ENCODE measurements at places on chromosomes 6 and 20.
A peak's percentile ranks its signal among the peaks of the same experiment; 100 is the strongest.

DNA sequence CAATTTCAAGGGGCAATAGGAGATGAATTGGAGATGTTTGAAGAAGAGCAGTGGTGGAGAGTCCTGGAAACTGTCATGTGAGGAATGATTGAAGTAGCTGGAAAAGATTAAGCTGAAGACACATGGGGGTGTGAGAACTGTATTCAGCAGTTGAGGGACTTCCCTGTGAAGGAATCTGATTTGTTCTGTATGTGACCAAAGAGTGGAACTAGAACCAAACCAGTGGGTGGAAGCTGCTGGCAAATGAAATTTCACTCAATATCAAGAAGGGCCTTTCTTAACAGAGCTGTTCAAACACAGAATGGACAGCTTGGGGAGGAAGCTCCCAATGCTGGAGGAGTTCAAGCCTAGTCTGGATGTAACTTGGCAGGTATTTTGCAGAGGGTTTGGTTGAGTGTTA lies 21.3 kb downstream of the SEC23B start:
- no peak for DNase-seq

GRCh38 chr6:3806169-3806922 lies 42.8 kb upstream of the FAM50B start:
- no peak for DNase-seq

DNA sequence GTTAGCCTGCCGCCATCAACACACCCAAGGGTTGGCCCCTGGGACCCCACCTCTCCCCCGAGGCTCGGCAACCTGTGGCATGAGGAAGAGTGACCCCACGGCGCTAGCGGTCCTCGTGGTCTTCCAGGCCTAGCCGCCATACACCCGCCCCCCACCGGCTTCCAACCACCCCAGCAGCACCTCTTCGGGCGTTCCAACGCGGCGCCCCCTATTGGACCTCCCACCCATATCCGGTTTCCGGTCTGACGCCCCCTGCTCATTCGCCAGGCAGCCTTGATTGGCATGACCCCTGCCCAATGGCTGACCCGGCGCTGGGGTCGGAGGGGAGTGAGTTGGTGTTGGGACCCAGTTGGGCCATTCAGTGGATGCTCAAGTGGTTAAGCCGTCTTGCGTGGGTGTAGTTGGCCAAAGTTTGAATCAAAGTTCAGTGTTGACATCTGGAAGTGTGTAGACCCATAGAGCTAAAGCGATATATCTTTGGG lies at the start of gene GNAS-AS1:
Gene GNAS-AS1, minus strand, starts transcription at position 210 of the 482 bp plus-strand sequence.
- DNase-seq: peak; percentile 92

- DNase-seq: no peak
Measured at GRCh38 chr6:140592877-140593276, 1218.4 kb upstream of the CITED2 start.

DNA sequence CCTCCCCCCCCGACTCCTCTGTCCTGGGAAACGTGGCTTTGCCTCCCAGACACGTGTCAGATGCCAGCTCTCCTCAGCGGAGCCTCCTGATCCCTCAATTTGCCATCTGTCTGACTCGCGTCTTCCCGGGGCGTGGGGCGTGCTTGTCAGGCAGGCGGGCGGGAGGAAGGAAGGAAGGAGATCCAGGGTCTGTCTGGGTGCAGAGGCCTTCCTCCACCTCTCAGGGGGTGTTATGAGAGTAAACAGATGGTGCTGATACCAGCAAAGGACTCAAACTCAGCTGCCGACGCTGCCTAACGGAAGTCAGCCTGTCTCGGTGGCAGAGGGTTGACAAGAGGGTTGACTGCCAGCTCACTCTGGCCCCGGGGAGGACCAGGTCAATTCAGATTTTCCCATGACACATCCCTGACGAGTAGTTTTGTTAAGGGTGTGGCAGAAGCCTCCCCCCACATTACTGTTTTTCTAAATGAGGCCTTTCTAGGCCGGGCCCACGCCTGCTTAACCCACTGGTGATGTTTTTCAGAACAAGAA lies 17.0 kb downstream of the UQCC2 start:
- DNase-seq: peak; percentile 90

GRCh38 chr6:12110523-12111362 lies 98.6 kb downstream of the HIVEP1 start:
- DNase-seq: no peak

DNA sequence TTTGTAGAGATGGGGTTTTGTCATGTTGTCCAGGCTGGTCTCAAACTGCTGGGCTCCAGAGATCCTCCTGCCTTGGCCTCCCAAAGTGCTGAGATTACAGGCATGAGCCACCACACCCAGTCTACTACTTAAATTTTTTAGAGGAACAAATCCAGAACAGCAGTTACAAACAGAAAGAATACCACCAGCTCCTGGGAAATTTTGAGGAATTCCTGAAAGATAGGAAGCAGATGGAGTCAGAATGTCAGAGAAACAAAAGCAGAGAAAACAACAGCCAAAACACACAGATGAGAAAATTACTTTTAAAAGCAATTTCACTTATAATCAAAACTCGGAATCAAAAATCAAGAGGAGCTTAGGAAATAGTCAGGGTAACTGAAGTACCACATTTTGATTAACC lies 543.3 kb upstream of the MARCKS start:
- no peak for DNase-seq

- peak; percentile 13 for DNase-seq
Measured at GRCh38 chr6:68572525-68572924, 62.6 kb upstream of the ADGRB3 start.

DNA sequence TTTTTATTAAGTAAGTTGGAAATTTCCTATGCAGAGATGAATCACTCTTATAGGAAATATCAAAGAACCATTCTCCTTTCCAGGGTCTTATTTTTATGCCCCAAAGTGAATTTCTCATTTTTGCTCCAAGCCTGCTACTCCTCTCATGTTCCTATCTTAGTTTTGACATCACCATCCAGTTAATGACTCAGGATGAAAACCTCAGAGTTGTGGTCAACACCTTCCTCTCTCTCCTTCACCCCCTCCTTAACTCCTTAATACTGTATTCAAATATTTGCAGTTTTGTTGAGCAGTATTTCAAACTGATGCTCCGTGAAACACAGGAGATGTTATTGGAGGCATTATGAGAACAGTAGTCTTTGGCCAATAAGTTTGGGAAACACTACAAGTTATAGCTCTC lies 64.1 kb downstream of the NRN1 start:
- peak; percentile 54 for DNase-seq

GRCh38 chr20:47927385-47927851 lies 142.1 kb upstream of the SULF2 start:
- DNase-seq: peak; percentile 71

- DNase-seq: no peak
Measured at GRCh38 chr6:20332441-20333006, 69.2 kb upstream of the E2F3 start.

- DNase-seq: peak; percentile 24
Measured at GRCh38 chr6:118284736-118285360, 263.2 kb upstream of the PLN start.

DNA sequence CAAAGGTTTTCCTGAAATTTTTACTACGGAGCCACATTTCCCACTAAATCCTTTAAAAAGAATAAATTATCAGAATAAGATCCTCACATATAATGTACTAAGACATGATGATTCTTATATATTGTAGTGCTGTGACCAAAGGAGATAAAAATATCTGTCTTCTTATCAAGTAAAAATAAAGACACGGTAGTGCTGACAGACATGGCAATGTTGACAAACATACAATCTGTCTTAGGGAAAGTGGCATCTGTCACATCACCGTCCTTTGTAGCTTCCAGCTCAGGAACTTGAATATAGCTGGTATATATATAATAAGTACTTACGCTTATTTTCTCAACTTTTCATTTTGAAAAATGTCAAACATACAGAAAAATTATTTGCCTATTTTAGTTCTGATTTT lies 66.8 kb downstream of the NUDT3 start:
- no peak for DNase-seq

- DNase-seq: no peak
Measured at GRCh38 chr6:158229823-158230222, 61.7 kb downstream of the GTF2H5 start.

DNA sequence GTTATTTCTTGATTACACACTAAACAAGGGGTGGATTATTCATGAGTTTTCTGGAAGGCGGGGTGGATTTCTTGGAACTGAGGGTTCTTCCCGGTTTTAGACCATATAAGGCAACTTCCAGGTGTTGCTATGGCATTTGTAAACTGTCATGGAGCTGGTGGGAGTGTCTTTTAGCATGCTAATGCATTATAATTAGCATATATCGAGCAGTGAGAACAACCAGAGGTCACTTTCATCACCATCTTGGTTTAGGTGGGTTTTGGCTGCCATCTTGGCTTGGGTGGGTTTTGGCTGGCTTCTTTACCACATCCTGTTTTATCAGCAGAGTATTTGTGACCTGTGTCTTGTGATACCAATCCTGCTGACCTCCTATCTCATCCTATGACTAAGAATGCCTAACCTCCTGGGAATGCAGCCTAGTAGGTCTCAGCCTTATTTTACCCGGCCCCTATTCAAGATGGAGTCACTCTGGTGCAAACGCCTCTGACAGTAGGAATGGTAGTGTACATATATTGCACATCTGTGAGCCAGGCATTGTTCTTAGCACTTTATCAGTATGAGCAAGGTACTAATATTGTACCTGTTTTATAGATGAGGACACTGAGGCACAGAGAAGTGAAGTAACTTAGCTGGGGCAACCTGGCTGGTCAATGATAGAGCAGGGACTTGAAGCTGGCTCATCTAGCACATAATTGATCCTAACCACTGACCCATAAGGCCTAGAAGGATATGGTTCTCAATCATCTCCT lies 203.7 kb downstream of the NFATC2 start:
- DNase-seq: peak; percentile 77

DNA sequence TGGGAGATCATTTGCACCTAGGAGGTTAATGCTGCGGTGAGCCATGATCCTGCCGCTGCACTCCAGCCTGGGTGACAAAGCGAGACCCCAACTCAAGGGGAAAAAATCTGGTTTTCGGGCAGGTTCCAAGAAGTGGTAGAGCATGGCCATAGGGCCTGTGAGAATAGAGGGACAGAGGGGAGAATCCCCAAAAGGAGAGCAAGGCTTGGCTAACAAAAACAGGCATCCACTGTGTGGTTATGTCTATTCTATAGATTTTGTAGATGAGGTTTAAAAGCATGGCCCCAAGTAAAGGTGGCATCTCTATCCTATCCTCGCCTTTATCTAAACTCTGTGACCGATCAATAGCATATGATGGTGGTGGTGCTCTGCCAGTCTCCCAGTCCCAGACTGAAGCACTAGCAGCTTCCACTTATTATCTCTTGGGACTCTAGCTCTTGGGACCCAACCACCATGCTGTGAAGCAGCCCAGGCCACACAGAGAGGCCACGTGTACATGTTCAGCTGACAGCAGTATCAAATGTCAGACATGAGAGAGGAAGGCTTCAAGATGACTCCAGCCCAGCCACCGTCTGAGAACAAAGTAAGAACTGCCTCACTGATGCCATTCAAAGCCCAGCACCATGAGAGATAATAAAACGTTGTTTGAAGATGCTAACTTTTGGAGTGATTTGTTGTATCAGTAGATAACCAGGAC lies 27.7 kb downstream of the EIF2S2 start:
- no peak for DNase-seq

DNA sequence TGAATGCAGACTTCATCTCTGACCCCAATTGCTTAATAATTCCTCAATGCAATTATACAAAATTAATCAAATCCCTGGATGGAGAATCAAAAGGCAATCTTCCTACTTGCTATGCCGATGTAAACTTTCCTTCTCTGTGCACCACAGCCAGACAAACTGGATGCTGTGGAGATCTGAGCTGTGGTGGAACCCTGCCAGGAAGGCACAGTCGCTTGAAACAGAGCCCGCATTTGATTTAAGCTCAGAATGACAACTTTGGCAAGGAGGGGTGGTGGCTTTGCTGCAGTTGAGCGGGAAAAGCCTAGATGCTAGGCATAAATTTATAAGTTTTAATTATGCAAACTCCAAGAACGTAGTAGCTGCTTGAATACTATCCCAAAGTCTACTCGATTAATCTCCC lies 190.8 kb downstream of the MTFR2 start:
- no peak for DNase-seq

- DNase-seq: no peak
Measured at GRCh38 chr6:159152782-159153181, 16.4 kb upstream of the FNDC1 start.

DNA sequence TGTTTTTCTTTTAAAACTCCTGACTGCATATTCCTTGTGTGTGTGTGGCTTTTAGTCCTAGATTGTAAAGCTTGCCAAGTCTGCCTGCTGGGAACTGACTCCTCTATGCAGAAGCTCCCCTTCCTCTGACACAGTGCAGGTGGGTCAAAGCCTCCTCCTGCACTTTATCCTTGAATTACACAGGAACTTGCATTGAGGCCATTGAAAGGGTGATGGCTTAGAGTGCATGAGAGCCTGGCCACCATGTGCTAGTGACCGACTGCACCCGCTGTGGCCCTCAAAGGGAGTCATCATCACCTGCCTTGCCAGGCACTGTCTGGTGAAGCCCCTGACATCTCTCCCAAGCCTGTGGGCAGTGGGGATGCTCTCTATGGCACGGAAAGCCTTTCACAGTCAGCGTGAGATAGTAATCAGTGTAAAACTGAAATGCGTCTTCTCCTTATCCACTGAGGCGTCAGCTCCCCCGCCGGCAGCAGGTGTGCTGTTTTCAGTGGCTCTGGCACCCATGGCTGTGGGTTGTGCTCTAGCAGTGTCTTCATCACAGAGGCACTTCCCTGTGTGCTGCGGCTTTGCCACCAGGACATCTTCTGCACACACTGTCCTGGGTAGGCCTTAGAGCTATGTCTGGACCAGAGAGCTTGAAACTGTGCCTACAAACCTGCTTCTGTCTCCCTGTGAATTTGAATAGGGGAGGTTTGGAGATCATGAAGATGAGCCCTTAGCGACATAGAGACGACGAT lies 87.9 kb downstream of the THBS2 start:
- DNase-seq: no peak

DNA sequence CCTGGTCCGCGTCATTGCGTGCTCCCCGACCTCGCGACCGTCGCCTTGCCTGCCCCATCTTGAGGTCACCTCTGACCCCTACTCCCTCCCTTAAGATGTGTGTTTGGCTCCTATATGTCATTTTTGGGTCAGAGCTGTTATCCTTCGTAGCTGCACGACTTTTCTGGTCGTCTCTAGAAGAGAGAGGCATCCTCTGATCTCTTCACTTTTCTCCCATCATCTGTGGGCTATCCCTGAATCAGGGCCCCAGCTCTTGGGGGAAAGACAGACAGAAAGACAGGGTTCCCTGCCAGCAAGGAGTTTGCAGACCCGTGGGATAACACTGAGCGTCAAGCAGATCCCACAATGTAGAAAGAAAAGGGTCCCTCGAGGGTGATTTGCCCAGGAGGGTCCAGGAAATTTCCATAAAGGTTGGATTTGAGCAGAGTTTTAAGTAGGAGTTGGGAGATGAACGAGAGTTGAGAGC lies 555 bp downstream of the FAM120B start:
- no peak for DNase-seq

GRCh38 chr20:59571151-59571550 lies 33.2 kb upstream of the PHACTR3 start:
- DNase-seq: no peak

GRCh38 chr20:32775336-32775991 lies 13.3 kb downstream of the DNMT3B start:
- DNase-seq: no peak

All from fibroblast of skin of back (primary cell).